ENCODE measurements at places on chromosomes 16 and 17.

DNA sequence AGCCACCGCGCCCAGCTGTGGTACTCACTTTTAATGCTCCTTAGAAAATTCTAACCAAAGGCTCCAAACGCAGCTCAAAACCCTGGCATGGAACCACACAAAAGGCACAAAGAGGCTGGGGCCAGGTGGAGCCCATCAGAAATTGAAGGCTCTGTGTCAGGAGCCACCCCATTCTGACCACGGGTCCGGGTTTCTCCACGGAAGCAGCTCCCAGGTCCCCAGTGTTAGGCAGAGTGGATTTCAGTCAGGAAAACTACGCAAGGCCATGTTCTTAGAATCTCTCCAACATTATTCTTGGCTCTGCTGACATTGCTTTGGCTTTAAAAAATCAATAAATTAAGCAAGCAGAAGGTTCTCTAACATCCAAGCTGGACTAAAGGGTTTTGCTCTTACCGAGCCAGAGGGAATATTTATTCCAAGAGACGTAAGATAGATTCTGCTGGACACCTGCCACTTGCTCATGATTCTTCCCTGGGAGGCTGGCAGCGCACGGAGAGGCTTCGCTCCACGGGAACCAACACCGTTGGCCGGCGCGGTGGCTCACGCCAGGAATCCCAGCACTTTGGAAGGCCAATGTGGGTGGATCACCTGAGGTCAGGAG lies 93.5 kb downstream of the NXN start:
- DNase-seq: no peak

GRCh38 chr16:473046-474043 lies 47.9 kb downstream of the RAB11FIP3 start:
- no peak for DNase-seq

DNA sequence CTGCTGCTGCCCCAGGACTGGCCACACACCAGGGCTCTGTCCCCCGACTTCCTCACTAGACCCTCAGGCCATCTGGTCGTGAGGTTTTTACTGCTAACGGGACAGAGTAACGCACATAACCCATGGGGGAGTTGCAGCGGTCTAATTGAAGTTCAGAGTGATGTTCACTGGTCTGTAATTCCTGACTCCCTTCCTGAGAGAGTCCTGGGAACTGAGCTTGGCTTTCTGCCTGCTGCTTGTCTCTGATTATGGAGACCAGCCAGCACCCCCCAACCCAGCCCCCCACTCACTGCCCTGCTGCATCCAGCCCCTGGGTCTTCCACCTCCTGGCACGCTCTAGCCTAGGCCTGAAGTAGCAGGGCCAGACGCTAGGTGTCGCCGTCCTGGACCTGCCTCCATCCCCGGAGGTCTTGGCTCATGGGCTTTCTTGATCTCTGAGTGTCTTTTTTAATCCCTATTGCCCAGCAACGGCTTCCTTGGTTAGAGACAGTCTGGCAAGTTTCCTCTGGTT lies 192.9 kb downstream of the CCDC182 start:
- no peak for DNase-seq

DNA sequence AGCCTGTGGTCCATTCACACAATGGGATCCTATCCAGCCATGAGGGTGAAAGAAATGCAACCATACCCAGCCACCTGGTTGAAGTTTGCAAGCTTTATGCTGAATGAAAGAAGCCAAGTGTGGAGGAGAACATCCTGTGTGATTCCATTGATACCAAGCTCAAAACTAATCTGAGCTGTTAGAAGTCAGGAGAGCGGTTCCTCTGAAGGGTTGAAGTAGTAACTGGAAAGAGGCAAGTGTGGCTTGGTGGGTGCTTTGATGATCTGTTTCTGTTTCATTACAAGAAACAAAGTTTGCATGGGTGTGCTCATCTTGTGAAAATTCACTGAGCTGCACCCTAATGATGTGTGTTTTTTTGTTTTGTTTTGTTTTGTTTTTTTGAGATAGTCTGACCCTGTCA lies 99.4 kb downstream of the SALL1 start:
- no peak for DNase-seq

- DNase-seq: no peak
Observed at GRCh38 chr17:63932721-63933120, 590 bp upstream of the CD79B start.

DNA sequence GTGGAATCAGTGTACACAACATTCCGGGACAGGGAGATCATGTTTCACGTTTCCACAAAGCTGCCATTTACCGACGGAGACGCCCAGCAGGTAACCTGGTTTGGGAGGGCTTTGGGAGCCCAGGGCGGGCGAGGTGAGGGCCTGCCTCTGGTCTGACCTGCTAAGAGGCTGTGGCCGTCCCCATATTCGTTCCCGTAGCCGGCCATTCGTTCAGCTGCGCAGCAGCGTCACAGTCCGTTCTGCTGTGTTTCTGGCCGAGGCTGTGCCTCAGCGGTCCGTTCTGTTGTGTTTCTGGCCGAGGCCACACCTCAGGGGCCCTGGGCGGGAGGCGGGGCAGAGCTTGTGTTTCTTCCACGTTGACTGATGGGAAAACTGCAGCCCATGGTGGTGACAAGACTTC lies 68.0 kb downstream of the OR1D5 start:
- no peak for DNase-seq

DNA sequence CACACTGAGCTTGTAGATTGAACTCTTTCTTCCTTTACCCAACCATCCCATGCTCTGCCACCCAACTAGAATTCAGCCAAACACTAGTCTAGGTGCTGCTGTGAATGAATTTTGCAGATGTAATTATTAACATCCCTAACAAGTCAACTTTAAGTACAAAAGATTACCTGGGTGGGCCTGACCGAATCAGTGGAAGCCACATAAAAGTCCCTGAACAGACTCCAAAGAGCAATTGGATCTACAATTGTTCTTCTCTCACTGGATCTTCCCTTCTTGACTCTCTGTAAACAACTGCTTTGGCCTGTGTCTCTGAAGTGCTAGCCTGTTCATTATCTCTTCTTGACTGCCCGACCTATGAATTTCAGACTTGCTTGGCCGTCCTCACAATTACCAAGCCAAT lies 67.9 kb downstream of the PMP22 start:
- no peak for DNase-seq

GRCh38 chr17:59423137-59423724 lies 91.8 kb downstream of the YPEL2 start:
- no peak for DNase-seq

DNA sequence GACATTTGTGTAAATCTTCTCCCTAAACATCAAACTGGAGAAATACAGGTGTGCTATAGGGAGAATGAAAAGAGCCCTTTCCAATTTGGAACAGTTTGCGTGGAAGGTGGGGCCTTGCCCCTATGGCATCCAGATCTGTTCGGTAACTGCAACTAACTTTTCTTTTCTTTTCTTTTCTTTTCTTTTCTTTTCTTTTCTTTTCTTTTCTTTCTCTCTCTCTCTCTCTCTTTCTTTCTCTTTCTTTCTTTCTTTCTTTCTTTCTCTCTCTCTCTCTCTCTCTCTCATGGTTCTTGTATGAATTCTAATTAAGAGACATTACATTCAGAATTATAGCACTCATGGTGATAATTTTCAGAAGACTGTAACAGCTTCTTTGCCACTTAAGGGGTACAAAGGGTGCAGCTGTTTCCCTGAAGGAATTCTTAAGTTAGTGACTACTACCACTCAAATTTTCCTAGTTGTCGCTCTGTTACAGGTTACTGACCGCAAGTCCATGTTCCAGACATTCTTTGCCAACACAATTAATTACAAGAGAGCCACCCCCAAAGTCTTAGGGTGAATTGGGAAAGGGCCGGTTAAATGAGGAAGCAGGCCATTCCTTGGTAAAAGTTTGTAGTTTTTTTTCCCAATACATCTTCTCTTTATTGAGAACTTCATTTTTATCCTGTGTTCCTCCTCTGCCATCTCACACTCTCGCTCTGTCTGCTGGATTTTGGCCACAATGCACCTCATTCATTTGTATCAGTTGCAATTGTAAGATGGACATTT lies 69.8 kb downstream of the KSR1 start:
- DNase-seq: no peak

GRCh38 chr17:12826431-12826830 lies 37.1 kb downstream of the ARHGAP44 start:
- DNase-seq: no peak

DNA sequence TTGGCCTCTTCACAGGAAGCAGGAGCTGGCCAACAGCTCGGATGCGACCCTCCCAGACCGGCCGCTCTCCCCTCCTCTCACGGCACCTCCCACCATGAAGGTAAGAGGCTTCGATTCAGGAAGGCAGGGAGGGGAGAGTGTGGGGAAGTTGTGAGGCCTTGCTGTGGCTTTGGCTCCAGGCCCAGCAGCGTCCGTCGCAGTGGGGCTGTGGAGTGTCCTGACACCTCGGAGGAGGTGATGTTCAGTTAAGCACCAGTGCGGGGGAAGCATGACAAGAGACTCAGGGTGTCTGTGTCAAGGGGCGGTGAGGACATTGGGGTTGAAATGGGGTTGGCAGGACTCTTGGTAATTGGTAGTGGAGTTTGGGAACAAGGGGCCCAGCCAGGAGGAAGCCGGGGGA lies 109.0 kb downstream of the RAP1GAP2 start:
- DNase-seq: no peak

DNA sequence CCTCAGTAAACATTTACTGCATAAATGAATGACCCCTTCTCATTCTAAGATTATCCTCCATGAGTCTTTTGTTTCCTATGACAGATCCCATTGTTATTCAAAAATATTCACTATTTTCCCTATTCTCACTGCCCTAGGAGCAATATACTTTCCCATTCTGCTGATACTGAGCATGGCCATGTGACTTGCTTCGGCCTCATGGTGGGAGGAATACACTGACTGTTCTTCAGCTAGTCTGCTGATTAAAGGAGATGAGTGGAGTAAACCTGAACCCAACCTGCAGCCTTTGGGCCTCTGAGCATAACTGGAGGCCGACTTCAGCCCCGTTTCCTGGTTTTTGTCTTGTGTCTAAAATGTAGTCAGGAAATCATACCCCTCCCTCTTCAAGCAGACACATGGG lies 531.8 kb upstream of the SALL1 start:
- no peak for DNase-seq

GRCh38 chr17:72788950-72789585 lies 303.4 kb downstream of the SLC39A11 start:
- no peak for DNase-seq

- DNase-seq: peak; percentile 61
Observed at GRCh38 chr17:63171428-63172393, 205.7 kb downstream of the TANC2 start.

DNA sequence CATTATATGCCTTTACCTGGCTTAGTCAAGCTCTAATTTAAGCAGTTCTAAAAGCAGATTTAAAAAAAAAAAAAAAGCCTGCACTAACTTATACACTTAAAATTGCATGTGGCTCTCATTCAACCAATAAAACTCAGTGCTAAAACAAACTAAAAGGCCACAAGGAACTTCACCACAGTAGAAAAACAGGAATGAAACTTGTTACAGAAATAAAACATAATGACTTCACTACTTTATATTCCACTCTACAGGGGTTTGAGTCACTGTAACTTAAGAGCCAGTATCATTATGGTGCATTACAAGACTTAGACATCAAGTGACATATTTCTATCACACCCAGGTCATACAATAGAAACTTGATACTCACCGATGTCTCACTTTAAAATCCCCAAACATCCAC lies 11.1 kb downstream of the CA10 start:
- DNase-seq: no peak

DNA sequence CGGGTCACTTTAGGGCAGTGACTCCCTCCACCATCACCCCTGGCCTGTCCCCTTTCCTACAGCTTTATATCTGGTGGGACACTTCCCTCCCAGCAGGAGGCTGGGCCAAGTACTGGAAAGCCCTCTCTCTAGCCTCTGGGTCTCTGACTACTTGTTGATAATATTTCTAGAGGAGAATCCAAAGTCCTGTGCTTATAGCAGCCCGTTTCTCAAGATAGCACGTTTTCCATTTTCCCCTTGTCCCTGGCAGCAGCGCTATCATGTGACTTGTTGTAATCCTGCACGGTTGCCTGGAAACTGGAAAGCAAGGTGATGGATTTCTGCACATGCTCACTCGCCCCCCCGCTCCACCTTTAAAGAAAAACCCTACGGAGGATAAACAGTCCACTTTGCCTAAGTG lies 3.3 kb upstream of the AXIN2 start:
- no peak for DNase-seq

DNA sequence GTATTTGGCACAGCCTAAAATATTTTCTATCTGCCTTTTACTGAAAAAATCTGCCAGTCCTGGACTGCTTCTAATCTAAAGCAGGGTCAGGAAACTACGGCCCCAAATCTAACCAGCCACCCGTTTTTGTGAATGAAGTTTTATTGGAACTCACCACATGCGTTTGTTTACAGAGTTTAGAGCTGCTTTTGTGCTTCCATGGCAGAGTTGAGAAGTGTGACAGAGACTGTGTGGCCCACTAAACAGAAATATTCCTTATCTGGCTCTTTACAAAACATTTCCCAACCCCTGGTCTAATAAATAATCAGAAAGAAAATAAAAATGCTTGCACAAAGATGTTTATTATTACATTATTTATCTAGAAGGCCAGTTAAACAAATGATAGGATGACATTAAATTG lies 110.2 kb downstream of the COPRS start:
- no peak for DNase-seq

- no peak for DNase-seq
Observed at GRCh38 chr16:25716186-25716585, 24.4 kb downstream of the HS3ST4 start.

DNA sequence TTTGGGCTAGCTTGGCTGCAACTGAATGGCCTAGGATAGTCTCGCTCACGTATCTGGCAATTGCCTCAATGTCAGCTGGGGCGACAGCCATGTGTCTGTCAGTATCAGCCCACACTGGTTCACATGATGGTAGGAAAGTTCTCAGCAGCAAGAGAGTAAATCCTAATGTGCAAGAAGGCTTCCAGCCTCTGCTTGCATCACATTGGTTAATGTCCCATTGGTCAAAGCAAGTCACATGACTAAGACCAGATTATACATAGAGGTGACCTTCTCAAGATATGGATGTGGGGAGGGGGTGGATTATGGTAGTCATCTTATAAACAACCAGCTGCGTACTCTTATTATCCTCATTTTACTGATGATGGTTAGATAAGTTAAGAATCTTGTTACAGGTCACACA lies 31.0 kb downstream of the CHP2 start:
- DNase-seq: no peak

- no peak for DNase-seq
Observed at GRCh38 chr17:72887917-72888316, 204.6 kb downstream of the SLC39A11 start.

- DNase-seq: no peak
Observed at GRCh38 chr16:75402821-75403475, 30.4 kb downstream of the CFDP1 start.
